ENCODE measurements at places on chromosomes 13 and 19.

DNA sequence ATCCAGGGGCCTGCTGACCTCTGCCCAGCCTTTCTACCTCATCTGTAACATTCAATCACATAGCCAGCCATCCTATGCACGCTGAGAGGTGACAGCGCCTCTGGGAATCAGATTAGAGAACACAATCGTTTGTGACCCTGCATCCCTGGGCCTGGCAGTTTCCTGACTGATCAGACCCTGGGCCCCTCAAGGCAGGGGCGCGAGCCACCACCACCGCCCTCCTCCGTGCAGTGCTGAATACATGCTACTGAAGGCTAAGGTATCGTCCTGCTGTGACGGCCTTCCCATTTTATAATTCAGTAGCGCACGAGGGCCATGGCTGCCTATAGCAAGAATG, 1.3 kb downstream of the TMTC4 start:
- DNase-seq = no peak

DNA sequence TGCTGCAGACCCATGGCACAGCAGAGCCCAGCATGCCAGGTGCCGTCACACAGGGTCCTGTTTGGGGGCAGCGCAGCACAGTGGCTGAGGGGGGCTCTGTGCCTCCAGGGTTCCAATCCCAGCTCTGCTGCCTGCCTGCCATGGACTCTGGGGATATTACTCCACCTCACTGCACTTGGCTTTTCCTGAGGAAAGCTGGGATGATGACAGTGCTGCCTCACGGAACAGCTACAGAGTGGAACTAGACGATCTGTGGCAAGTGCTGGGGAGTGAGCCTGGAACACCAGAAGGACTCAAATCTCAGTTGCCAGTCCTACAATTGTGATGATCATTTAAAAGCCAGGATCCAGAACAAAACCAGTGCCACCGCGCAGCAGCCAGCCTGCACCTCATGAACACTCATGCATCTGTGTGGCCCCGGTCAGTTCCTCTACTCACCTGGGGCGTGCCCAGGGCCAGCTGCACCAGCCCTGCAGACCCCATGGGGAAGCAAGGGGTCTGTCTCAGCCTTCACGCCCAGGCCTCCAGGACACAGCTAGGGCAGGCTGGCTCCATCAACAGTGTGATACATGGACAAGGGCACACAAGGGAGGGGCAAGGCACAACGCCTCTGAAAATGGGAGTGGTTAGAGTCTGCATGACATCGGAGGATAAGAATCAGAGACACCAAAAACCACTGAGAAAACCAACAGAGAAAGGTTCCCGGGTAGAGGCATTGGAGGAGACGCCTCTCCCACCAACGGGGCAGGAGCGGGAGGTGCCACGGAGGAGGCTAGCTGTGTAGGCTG, 55.2 kb downstream of the ATP7B start:
- no peak for DNase-seq

GRCh38 chr19:32224371-32225244, 120.8 kb upstream of the ZNF507 start:
- DNase-seq = peak; percentile 48

DNA sequence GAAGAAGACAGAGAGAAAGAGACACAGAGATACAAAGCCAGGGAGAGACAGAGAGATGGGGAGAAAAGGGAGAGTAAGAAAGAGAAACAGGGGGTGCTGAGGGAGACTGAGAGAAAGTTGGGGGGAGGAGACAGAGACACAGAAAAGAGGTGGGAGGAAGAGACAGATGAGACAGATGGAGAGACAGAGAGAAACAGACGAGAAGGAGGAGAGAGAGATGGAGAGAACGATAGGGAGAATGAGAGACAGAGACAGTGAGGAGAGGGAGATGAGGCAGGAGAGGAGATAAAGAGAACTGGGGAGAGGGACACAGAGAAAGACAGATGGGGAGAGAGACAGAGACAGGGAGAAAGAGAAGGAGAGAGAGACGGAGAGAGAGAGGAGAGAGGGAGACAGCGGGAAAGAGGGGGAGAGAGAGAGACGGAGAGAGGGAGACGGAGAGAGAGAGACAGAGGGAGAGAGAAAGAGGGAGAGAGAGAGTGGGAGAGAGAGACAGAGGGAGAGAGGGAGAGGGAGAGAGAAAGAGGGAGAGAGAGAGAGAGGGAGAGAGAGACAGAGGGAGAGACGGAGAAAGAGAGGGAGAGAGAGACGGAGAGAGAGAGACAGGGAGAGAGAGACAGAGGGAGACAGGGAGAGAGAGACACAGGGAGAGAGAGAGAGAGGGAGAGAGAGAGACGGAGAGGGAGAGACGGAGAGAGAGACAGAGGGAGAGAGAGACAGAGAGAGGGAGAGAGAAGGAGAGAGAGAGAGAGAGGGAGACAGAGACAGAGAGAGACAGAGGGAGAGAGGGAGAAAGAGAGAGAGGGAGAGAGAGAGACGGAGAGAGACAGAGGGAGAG, 12.6 kb downstream of the JOSD2 start:
- no peak for DNase-seq

DNA sequence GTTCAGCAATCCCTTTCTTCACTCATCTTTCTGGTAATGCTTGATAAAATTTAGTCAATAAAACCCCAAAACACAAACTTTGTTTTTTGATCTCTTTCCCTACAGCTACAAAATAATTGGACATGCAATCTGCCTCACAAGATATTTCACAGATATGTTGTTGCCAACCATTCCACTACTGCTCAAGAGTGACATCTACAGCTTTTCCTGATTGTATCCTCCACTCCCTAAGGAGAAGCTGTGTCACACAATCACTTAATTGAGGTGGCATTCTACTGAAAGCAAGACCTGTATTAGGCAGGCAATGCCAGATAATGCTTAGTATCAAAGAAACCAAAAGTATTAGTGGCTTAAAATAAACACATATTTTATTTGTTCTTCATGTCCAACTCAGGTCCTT, 1646.2 kb upstream of the SPRY2 start:
- no peak for DNase-seq

DNA sequence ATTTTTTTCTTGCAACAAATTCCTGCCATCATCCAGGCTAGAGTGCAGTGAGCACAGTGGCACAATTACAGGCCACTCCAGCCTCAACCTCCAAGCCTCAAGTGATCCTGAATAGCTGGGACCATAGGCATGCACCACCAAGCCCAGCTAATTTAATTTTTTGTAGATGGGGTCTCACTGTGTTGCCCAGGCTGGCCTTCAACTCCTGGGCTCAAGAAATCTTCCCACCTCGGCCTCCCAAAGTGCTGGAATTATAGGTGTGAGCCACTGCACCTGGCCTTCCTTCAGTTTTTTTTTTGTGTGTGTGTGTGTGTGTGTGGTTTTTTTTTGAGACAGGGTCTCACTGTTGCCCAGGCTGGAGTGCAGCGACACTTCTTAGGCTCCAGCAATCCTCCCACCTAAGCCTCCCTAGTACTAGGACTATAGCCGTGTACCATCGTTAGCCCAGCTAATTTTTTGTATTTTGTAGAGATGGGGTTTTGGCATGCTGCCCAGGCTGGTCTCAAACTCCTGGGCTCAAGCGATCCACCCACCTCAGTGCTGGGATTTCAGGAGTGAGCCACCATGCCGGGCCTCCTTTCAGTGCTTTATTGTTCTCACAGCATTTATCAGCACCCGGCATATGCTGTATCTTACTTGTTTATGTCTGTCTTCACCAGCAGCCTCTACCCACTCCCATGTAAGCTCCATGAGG, 5.9 kb upstream of the SRRM5 start:
- no peak for DNase-seq

DNA sequence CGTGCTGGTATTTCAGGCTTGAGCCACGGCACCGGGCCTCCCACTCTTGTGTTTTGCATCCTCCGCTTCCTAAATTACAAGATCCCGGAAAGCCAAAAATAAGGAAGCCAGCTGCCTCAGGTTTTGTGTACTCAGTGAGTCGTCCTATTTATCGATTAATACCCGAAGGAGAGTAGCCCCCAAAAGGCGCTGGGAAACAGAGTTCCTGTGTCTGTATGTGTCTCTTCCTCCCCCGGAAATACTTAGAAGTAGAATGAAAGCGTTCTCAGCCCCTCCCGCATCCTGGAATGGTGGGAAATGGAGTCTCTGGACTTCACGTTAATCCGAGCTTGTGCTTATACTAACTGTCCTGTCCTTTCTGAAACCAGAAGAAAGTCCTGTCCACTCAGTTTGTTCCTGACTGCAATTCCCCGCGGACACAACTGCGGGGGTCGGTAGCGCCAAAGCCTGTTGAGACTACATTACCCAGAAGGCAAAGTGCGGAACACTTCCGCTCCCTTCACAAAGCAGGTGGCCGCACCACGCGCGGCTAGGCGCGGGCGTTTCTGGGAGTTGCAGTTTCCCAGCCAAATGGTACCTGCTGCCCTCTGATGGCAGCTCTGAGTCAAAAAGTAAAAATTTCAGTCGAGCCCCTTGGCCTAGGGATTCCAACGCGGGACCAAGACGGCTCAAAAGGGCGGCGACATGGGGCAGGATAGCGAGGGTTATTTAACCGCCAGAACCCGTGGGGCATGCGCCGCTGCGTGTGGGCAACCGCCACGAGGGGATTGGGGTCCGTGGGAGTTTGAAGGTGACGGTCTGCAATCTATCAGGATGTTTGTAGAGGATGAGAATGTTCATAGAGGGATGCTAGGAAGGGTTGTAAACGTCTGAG, 2.2 kb upstream of the GSK3A start:
- DNase-seq = peak; percentile 93

DNA sequence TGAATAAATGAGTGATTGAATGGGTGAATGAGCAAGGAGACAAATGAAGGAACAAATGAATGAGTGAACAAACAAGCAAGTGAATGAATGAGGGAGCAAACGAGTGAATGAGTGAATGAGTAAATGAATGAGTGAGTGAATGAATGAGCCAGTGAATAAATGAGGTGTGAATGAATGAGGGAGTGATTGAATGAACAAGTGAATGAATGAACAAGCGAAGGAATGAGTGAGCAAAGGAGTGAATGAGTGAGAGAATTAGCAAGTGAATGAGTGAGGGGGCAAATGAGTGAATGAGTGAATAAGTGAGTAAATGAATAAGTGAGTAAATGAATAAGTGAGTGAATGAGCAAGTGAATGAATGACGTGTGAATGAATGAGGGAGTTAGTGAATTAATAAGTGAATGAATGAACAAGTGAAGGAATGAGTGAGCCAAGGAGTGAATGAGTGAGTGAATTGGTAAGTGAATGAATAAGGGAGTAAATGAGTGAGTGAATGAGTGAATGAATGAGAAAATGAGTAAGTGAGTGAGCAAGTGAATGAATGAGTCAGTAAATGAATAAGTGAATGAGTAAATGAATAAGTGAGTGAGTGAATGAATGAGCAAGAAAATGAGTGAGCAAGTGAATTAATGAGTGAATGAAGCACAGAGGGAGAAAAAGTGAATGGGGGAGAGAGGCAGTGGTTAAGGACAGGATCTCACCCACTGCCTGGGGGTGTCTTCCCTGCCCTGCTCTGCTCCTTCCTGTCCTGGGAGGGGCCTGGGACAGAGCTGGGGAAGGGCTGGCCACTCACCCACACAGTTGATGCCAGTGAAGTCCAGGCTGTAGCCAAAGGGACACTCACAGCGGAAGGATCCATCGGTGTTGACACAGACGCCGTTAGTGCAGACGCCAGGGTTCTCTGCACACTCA, 36.4 kb downstream of the CCL25 start:
- peak; percentile 37 for DNase-seq

- DNase-seq = no peak
These were observed 107.2 kb downstream of the NALCN start for GRCh38 chr13:101309014-101309619.

DNA sequence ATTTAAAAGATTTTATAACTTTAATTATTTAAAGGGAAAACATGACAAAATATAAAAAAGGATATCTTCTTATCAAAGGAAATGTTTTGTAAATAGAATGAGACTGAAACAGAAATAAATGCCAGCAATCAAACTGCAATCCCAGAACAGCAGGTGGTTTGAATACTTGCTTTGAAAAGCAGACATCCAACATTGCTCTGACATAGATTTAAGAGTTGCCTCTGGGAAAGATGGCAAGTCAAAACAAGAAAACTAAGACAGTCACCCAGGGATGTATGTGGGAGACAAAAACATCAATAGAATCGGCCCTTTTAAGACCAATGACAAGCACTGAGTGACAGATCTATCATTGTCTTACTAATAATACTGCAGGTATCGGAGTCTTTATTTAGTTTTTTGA, 789.7 kb upstream of the GPC6 start:
- no peak for DNase-seq

- no peak for DNase-seq
These were observed 6.7 kb downstream of the ZNF565 start for GRCh38 chr19:36207605-36208252.

Measured in NB4 (cell line).